NCI-H1105 (cell line): ENCODE measurements at places on chromosomes 6 and 20.

GRCh38 chr6:168535711-168536110 lies 94.7 kb downstream of the SMOC2 start:
- no peak for DNase-seq

DNA sequence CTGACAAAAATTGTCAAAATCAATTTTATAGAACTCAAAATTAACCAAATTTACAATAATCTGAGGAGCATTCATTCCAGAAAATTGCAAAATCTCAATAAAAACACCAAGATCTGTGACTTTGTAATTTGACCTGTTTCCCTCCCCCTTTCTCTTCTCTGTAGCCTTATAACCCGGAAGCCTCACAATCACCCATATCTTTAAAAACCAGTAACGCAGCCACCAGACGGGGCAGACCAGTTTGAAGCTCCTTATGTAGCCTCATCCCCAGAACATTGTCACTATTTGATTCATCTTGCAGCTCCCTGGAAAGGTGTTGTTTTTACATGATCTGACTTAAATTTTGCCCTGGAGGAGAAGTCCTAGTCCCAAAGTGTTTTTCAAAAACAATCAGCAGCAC lies 27.5 kb upstream of the TGM6 start:
- DNase-seq = no peak

GRCh38 chr20:64261138-64261537 lies 5.6 kb downstream of the PCMTD2 start:
- no peak for DNase-seq

DNA sequence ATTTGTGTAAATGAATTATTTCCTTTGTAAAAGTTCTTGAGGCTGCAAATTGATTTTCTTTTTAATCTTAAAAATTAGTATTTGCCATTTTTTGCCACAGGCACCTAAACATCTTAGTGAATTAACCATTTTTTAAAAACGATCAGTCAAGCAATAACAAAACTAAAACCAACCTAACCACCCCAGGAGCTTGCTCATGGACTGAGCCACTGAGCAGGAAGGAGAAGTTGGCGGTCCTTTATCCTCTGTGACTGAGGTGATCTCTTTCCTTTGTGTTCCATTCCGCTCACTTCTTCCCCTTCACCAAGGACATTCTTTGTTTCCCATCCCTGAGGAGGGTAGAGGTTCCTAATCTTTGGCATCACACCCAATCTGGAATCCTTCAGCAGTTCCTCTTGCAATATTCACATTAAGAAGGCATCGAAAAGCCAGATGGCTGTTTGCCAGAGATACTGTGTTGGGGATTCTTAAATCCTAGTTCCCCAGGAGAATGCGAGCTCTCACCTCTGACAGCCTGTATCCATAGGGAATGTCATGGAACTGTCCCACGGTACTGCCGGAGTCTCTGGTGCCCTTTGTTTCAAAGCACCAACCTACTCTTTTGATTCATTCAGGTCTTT lies 30.5 kb downstream of the RPRD1B start:
- no peak for DNase-seq

- no peak for DNase-seq
Observed at GRCh38 chr6:75666592-75666991, 64.9 kb downstream of the SENP6 start.
